ENCODE measurements at places on chromosomes 4 and X.

DNA sequence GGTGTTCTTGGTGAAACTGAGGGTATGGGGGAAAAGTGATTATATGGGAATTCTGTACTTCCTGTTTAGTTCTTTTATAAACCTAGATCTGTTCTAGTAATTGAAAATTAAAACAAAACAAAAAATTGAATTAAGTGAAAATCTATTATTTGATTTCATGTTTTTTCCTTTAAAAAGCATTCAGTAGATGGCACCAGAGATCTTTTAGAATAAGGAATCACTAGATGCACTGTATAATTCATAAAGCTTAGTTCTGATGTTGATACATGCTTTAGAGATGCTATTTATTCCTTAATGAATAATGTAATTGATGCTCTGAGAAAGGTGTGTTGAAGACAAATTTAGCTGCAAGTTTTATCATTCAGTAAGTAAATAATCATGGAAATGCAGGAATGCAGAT is 87.3 kb downstream of the LCORL start:
- DNase-seq, result no peak

DNA sequence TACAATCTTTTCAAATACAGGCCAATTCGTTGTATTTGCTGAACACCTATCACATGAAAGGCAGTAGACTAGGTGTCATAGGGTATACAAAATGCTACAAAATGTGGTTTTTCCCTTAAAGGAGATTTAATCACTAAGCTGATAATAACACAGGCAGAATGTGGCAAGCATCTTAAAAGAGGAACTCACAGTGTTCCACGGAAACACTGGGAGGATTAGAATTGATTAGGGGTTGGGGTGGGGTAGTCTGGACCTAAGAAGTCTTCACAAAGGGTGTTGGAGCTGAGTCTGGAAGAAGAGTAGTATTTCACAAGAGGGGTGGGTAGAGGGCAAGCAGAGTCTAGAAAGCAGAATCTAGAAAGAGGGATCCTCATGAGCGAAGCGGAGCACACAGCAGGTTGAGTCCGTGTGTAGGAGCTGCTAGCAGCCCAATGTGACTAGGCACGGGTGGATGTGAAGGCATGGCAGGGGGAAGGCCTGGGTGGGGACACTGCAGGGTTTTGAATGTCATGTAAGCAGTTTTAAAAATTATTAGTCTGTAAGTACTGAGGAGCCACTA is 123.6 kb downstream of the MGST2 start:
- no peak for DNase-seq

- DNase-seq, result no peak
These were observed 1.9 kb upstream of the FTSJ1 start for GRCh38 chrX:48474127-48474526.

- no peak for DNase-seq
These were observed 328.4 kb upstream of the INTU start for GRCh38 chr4:127304356-127304755.

GRCh38 chr4:175823015-175823742 is 11.1 kb upstream of the GPM6A start:
- no peak for DNase-seq

GRCh38 chrX:39975101-39975925 is 122.4 kb downstream of the BCOR start:
- DNase-seq, result no peak

- no peak for DNase-seq
These were observed 179.1 kb upstream of the KLHL4 start for GRCh38 chrX:87338510-87338909.

DNA sequence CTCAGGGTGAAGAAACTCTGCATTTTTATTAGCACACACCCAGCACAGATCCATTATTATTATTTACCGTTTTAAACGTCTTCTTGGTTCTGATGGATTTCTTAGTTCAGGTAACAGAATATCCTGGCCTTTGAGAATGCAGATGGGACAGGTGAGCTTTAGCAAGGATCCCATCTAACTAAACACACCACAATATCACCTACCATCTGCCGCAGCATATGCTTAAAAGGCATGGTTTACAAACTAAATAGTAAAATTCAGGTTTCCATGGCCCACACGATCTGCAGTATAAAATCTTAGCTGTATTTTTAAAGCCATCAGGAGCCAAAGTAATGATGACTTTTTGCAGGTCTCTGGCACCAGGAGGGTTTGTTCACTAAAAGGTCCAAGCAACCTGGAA is 31.7 kb upstream of the GATB start:
- no peak for DNase-seq

- DNase-seq, result no peak
These were observed 3.0 kb downstream of the IL21 start for GRCh38 chr4:122617597-122618593.

All from stimulated activated CD8-positive, alpha-beta memory T cell treated with anti-CD3 and anti-CD28 coated beads, Interleukin-7, amount 100 ng/mL, for 1 hour (primary cell).